ENCODE measurements at places on chromosomes 2 and 18. TPM values are rescaled to one million over a fixed set of nuclear protein-coding genes. Genes with fewer than 3 reads are reported as not detected.

Gene SERPINE2
- total RNA-seq, result 6.0 TPM

GRCh38 chr2:221999717-222000116 is 299.1 kb downstream of the PAX3 start:
- no peak for DNase-seq

Gene INPP4A
- total RNA-seq, result 16.3 TPM

DNA sequence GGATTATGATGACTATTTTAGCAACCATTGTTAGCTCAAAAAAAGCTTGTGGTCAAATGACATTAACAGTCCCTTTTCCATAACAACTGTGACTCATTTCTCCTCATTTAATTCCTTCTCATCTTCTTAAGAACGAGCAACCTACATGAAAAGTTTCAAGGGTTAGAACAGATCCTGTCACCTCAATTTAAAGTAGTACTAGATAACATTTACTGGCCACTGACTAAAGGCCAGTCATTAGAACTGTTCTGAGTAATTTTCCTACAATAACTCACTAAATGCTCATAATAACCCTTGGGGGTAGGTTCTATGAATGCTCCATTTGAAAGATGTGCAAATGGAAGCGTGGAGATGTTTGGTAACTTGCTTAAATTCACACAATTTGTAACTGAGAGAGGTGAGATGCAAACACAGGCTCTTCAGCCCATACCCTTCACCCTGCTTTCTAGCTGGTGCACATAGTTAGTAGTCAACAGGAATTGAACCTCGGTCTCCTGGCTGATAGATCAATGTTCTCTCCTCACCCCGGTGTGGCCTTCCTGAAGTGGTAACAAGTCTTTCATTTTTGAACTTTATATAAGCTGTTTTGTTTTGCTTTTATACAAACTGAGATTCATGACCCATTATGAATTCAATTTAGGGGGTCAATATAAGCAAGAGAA is 212.5 kb downstream of the SETBP1 start:
- no peak for DNase-seq

Gene NTSR2
- total RNA-seq, result not detected

DNA sequence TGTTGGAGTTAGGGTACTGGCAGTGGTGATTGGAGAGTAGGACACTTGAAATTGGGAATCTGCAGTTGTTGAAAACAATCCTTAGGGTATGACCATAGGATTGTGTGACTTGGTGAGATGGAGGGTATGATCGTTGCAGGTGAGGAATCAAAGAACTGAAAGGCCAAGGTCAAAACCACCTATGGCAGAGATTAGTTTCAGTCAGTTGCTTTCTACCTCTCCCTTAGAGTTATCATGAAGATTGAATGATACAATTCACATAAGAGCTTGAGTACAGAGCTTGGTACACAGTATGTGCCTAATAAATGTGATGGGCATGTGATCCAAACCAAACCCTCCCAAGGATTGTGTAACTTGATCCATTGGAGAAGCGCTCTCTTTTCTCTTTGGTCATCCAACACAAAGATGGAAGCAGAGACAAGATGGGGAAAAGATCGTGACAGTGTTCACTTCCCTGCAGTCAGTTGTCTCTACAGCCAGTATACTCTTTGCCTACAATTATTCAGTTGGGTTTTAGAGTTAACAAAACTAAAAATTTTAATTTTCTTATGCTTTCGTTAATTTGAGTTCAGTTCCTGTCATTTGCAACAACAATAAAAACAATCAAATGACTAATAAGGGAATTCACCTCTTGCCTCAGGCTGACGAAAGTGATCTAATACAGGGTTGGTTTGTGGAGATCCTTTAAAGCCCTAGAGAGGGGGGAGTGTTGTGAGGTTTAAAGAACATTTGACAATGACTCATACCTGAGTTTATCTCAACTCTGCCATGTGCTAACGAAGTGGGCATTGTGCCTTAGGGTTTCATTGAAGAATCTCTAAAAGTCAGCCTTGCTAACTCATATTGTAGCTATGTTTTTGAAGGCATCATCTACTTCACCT is 14.8 kb upstream of the SMAD2 start:
- no peak for DNase-seq

Gene RAD51AP2
- 0.10 TPM for total RNA-seq

DNA sequence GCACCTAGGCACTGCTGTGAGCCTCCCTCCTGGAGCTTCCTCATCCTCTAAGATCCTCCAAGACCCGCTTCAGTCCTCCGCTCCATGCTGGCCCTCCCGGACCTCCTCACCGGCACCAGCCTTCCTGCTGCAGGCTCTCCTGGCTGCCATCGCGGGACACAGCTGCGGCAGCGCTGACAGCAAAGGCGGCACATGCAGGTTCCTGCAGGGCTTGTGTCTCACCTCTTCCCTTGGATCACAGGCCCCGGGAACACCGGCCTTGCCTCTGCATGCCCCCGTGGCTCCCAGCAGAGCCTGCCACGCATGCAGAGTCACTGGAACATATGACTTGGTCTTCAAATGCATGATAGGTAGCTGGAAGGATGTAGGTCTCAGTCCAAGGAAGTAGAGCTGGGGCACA is 67.2 kb downstream of the PTGR3 start:
- no peak for DNase-seq
